ENCODE measurements at places on chromosomes 3 and 15.

GRCh38 chr3:32556332-32556731, 14.3 kb downstream of the DYNC1LI1 start:
- no peak for DNase-seq

DNA sequence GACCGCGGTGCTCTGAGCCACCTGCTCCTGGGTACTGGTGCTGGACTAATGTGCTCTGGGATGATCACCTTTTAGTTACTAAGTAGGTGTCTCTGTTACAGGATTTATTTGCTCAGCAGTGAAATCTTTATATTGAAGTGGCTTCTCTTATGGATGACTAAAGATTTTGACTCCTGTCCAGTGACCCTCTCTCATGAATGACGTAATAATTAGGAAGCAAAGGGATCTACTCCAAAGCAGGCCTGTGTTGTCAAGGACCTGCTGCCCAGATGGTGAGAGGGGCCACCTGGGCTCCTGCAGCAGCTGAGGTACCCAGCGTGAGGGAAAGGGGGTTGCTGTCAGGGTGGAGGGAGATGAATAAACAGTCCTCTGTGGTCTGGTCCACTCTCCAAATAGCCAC, 263.6 kb downstream of the GABRG3 start:
- DNase-seq: no peak

- no peak for DNase-seq
These were observed 125.8 kb upstream of the NPHP3 start for GRCh38 chr3:132847849-132848625.

DNA sequence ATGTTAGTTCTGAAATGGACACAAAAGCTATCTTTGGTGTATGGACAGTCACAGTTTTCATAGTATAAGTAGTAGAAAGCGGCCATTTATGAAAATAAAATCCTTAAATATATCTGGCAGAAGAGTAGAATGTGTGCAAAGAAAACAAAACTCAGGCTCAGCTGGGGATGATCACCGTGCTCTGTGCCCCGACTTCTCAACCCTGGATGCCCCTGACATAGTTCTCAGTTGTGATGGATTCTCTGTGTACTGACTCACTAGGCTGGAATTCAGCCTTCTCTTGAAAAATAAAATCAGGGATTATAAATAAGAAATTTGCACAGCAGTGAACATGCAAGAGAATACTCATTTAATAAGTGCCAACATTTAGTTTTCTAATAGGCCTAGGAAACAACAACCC, 925.1 kb upstream of the NR2F2 start:
- no peak for DNase-seq

GRCh38 chr3:25781145-25781757, 2.0 kb downstream of the NGLY1 start:
- no peak for DNase-seq
